ENCODE measurements at places on chromosomes 5 and 9.

- DNase-seq, result no peak
Observed at GRCh38 chr9:16143310-16143709, 590.5 kb downstream of the CCDC171 start.

GRCh38 chr9:98852961-98853360 lies 45.5 kb downstream of the GALNT12 start:
- DNase-seq, result no peak

DNA sequence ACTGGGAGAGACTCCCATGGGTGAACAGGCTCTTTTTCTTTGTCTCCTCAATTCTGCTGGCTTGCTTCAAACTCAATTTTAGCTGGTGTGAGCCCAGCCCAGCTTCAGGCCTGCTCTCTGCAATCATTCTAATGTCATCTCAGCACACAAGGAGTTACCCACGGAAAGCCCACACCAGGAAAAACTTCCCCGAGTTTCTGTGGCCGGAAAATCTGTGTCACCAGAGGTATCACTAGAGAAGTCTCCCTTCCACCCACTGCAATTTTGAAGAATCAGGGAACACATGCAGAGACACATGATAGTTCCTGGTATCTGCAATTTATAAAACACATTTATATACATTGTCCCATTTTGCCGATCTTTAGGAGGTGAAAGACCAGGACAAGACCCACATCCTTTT lies 13.5 kb upstream of the NDFIP1 start:
- DNase-seq, result no peak

DNA sequence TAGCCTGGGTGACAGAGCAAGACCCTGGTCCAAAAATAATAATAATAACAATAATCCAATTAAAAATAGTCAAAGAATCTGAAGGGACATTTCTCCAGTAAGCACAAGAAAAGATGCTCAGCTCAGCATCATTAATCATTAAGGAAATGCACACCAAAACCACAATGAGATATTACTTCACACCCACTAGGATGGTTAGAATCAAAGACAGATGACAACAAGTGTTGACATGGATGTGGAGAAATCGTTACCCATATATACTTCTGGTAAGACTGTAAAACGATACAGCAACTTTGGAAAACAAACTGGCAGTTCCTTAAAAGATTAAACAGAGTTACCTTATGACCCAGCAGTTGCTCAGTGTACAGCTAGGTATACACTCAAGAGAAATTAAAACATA lies 5.3 kb upstream of the FANCG start:
- DNase-seq, result no peak

DNA sequence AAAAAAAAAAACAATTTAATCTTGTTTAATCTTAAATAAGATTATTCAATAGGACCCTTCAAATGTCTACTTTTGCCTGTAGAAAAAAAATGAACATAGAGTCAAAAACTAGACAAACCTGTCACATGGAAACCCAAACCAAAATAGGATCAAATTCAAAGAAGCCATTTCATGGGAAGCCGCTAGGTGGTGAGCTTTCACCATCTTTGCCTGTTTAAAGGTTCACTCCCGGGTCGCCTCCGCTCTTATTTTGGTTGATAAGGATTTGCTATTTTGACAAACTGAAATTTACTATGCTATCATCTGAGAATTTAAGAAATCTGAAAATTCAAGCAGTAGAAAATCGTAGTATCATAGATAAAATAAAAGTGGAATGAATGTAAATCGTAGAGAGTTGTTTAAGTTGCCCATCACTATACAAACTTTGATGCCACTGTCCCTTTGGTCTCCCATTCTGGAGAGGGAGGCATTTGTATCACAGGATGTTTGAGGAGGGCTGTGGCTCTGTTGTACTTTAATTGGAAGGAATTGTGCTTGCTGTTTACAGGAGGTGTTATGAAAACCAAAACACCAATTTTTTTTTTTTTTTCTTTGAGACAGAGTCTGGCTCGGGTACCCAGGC lies 43.5 kb upstream of the DNAH5 start:
- peak; percentile 38 for DNase-seq

GRCh38 chr5:161385027-161385426 lies 161.5 kb downstream of the GABRB2 start:
- DNase-seq, result no peak

GRCh38 chr9:14433351-14434157 lies 119.6 kb upstream of the NFIB start:
- peak; percentile 24 for DNase-seq

DNA sequence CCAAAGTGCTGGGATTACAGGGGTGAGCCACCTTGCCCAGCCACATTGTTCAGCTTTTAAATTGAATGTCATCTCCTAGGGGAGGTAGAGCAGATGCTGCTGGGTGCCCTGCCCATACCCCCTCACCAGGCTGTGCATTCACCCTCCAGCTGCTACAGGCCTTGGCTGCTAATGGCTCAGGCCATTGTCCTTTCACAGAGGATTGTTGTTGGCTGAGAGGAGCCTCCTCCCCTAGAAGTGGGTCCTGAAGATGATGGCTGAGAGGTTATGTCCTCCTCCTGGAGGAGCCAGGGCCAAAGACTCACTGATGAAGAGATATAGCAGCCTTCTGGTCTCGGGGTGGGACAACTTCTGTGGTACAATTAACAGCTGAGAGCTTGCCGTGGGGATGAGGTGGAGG lies 74.6 kb downstream of the PHAX start:
- no peak for DNase-seq

GRCh38 chr9:104094534-104095015 lies 466 bp downstream of the SMC2 start:
- DNase-seq, result no peak

GRCh38 chr9:135290086-135290485 lies 189.5 kb upstream of the PPP1R26 start:
- peak; percentile 61 for DNase-seq

DNA sequence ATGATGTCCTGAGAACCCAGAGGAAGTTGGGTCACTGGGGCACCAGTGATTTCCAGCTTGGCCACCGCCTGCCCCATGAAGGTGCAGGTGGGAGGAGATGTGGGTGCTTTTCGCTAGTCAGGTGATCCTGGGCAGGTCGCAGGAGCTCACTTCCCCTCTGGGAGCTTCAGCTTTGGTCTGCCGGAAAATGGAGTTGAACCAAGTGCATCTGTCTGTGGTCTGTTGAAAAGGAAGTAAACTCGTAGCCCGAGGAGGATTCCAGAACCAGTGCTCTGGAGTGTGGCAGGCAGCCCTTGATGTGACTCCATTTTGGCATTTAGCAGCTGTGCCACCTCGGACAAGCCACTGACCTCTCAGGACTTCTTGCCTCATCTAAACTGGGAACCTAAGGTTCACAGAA lies 81.8 kb upstream of the HRH2 start:
- no peak for DNase-seq
